Glutamatergic neuron (in vitro differentiated cells): ENCODE measurements at places on chromosomes 6 and 20. TPM values are rescaled to one million over a fixed set of nuclear protein-coding genes. Genes with fewer than 3 reads are reported as not detected.

- DNase-seq, result no peak
Observed at GRCh38 chr6:36971921-36972673, 13.9 kb downstream of the MTCH1 start.

DNA sequence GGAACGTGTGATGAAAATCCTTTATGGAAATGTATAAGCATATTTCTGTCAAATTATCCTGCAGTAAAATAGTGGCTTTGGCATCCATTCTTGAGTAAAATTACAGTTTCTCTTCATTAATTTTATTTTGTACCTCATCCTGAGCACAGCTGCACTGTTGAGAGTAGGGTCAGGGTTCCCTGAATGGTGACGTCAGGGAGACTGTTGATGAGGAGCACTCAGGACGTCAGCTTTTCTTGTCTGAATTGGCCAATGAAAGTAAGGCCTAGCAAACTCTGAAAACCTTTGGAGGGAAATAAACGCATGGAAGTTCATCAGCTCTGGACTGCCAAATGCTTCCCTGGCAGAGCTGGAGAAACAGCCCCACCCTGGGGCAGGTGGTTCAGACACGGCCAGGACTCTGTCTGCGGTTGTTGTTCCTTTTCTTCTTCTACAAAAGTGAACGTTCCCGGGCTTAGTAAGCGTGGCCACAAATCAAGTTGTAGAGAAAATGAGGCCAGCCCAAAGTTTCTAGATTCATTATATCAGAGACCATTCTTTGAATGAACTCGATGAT is 179.7 kb upstream of the EXOC2 start:
- no peak for DNase-seq

NNAT gene
- 1,047 TPM for total RNA-seq

- no peak for DNase-seq
Observed at GRCh38 chr20:19451923-19452295, 239.5 kb downstream of the SLC24A3 start.

NKAIN4 gene
- total RNA-seq, result 183 TPM

GPANK1 gene
- total RNA-seq, result 30.1 TPM

DNA sequence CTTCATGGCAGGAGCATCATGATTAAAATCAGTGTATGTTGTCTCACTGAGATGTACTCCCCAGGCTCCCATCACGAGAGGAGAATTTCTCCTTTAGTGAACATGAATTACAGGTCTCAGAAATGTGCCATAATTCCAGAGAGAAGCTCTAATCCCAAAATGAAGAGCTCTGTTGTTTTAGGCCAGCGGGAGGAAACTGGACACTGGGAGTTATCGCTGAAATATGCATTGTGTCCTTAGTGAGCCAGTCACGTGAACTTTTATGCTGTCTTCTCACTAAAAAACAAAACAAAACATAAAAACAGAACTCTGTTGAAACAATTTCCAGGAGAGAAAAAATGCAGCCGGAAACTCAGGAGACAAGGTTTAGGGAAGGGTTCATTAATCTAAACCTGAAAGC is 315.7 kb upstream of the NT5E start:
- DNase-seq, result no peak

- no peak for DNase-seq
Observed at GRCh38 chr6:74899416-74899815, 306.4 kb downstream of the COL12A1 start.

BTN1A1 gene
- not detected for total RNA-seq

DNA sequence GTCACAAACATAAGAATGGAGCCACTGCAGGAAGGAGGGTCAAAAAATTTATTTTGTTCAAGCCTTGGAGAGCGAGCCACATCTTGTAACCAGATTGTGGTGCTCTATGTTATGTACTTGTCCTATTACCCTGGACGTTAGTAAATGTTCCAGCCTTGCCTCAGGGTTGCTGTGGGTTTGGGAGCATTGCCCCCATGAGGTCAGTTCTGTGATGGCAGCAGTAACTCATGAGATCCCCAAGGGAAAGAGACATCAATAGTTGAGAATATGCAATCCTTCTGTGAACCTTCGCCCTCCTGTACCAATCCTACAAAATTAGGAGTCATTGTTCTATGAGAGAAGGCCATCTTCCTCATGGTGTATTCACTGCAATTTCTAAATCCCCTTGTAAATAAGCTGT is 16.4 kb upstream of the CFAP206 start:
- peak; percentile 39 for DNase-seq

GRCh38 chr6:107621229-107621937 is 131.5 kb downstream of the SOBP start:
- no peak for DNase-seq

DDO gene
- not detected for total RNA-seq

NFATC2 gene
- not detected for total RNA-seq

RAB22A gene
- 9.5 TPM for total RNA-seq

E2F1 gene
- 66.0 TPM for total RNA-seq

WFDC10B gene
- total RNA-seq, result not detected

DNA sequence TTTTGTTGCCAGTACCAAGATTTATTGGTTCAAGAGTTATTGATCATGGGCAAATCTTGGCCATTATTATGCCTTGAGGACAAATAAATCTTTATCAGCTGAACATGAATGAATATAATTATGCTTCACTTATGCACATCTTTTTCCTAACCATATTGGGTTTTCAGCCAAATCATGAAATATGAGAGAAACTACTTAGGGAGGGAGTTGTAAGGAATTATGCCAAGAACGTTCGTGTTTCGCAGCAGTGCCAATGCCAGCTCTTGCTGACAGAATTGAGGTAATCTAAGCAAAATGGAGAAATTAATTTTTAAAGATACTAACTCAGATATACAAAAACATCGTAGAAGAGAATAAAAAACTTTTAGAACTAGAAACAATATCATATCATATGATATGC is 301.1 kb upstream of the SASH1 start:
- DNase-seq, result no peak

DNA sequence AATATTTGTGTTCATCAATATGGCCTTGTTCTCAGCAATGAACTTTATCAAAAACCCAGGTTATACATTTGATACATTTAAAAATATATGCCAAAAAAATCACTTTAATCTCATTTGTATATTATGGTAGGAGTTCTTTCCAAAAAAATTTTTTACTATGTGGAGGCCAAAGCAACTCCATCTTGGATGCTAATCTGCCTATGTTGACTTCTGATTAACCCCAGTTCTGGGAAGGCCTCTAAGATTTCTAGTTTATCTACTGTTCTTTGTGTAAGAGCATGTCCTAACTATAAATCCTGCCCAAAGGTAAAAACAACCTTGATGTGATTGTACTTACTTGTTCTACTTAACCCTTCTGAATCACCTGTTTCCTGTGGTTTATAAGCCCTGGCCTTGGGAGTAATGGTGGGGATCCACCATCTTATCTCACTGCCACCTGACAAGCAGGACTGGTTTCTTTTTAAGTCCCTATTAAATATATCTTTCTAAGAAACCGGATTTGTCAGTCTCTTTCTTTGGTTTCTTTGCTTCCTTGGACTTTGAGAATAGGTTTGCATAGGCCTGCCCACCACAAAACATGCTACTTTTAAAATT is 46.7 kb downstream of the RNGTT start:
- no peak for DNase-seq

DNA sequence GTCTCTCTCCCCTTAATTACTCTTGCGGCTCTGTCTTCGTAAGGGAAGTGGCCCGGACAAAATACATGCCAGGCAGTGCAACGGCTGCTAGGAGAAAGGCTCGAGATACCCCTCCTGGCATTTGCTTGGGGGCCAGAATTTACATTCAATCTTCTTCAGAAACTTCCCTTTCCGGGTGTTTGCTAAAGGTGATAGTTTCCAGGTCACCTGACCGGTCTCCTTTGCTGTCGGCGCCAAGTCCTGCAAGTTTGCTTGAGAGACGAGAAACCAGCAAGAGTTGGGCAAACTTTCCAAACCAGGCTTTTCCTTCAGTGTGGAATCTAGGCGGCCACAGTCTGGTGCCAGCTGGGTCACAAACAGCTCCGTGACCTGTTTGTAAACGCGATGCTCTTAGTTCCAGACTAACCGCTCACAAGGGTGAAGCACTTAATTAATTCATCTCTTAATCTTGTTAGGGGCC is 563 bp upstream of the SRSF3 start:
- peak; percentile 53 for DNase-seq

DNA sequence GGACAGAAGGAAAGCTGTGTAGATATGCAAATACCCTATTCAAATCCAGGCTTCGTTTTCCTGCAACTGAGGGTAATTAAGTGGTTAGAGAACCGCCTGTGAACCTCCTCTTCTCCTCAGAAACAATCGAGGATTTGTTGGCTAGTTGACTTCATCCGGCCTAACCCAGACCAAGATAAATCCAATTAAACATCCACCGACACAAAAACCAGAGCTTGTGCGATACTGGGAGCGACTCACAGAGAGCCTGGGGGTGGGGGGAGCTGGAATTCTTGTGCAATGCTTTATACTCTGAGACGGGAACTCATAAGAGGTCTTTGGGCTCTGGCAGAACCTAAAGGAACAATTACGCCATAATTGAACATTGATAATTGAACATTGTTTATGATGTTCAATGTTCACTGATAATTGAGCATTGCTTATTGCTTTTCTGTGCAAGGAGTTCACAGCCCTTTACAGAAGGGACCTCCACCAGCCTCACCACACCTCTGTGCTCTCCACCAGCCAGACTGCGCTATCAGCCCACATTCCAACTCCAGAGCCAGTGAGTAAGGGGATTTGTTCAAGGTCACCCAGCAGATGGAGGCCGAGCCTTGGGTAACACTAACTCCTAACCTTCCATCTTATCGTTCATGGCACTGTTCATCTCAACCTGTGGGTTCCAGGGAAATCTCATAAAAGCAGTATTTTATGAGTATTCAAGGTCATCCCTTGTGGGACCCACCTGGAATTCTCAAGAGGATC is 429.6 kb upstream of the JARID2 start:
- DNase-seq, result no peak

- no peak for DNase-seq
Observed at GRCh38 chr6:107585815-107586435, 96.0 kb downstream of the SOBP start.

SLC35D3 gene
- not detected for total RNA-seq

DNA sequence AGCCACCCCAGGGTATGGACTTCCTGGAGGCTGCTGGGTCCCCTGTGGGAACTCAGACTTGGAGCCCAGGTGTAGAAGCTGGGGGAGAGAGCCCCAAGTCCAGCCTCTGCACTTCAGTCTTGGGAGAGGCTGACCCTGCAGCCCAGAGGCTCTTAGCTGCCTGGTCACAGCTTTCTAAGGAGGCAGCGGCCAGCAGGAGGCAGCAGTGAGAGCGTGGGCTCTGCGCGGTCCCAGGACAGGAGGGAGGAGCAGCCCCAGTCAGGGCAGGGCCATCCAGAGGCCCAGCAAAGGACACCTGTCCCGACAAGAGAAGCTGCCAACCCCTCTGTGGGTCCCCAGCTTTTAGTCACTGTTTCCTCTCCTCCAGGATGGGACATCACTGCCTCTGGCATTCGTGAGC is 9.4 kb downstream of the TREML2 start:
- peak; percentile 32 for DNase-seq

HUS1B gene
- 1.1 TPM for total RNA-seq

GRCh38 chr6:50289366-50289765 is 239.6 kb upstream of the DEFB112 start:
- no peak for DNase-seq

UBE2J1 gene
- 31.5 TPM for total RNA-seq

- no peak for DNase-seq
Observed at GRCh38 chr6:107129370-107129925, 14.1 kb upstream of the BEND3 start.

DNA sequence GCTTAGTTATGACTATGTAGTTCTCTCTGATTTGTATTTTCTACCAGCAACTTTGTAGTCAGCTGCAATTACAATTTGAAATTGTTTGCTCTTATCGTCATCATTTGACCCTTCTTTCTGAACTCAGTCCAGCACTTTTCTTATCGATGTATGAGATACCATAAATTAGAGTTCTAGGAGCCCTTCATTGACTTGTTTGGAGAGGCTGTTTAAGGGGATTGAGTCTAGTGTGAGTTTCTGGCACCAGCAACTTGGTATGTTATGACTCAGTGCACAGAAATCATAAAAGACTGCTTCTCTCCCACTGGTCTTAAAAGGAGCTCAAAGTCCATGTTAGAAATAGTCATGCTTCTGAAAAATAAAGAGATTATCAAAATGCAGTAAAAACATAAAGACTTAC is 190.3 kb downstream of the TENT5A start:
- DNase-seq, result no peak

- DNase-seq, result no peak
Observed at GRCh38 chr6:147561726-147562125, 53.2 kb downstream of the SAMD5 start.

GRCh38 chr6:157260735-157261410 is 62.4 kb downstream of the TMEM242 start:
- DNase-seq, result no peak

DNA sequence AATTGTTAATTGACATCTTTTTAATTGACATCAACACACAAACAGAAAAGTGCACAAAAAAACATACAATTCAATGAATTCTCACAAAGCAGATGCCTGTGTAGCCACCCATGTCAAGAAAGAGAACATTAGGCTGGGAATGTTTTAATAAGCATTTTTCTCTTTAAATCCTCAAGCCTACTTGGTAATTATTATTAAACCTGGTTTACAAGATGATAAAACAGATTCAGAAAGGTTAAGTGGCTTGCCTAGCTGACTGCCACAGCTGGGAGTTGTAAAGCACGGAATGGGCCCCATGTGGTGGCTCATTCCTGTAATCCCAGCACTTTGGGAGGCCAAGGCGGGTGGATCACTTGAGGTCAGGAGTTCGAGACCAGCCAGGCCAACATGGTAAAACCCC is 90.0 kb upstream of the AKAP12 start:
- no peak for DNase-seq

DNA sequence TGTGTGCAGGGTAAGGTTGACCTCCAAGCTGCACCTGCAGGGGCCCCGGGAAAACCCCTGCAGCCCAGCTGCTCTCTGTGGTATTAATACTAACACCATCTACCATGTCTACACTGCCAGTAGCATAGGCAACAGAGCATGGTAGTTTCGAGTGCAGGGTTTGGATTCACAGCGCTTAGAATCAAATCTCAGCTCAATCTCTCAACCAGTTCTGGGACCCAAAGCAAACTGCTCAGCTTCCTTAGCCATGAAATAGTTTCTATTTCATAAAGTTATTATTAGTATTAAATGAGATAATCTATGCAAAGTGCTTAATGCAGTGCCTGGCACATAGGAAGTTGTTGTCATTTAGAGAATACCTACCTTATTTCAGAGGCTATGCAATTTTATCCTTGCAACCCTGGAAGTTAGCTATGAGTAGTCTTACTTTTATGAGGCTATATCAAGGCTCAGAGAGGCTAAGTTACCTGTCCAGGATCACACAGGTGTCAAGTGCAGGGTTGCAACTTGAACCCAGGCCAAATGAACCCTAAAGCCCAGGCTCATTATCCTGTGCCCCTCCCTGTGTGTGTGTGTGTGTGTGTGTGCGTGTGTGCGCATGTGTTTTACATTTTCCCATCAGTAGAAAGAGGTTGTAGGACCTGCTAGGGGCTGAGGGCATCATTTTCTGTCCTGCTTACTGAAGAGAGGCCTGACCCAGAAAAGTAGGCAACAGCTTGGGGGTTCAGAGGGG is 27.6 kb upstream of the MRPS18A start:
- DNase-seq, result no peak

TUBB2B gene
- 1,777 TPM for total RNA-seq

GPLD1 gene
- total RNA-seq, result 2.0 TPM

GRCh38 chr6:21842875-21843645 is 249.5 kb downstream of the SOX4 start:
- no peak for DNase-seq
